Stimulated activated CD8-positive, alpha-beta memory T cell treated with anti-CD3 and anti-CD28 coated beads, Interleukin-2, amount 100 ng/mL, for 1 hour (primary cell): ENCODE measurements at places on chromosomes 4 and X.

- no peak for DNase-seq
Measured at GRCh38 chr4:166662266-166662843, 571.9 kb downstream of the SPOCK3 start.

- no peak for DNase-seq
Measured at GRCh38 chr4:4425696-4426095, 38.8 kb downstream of the NSG1 start.

GRCh38 chr4:103099691-103100392 lies at the start of gene BDH2:
TSS of gene BDH2 (minus strand) at chr4:103099834. CDS start at chr4:103096254, 3,580 bp downstream.
- no peak for DNase-seq

- no peak for DNase-seq
Measured at GRCh38 chr4:34771632-34772031, 1472.7 kb downstream of the ARAP2 start.

DNA sequence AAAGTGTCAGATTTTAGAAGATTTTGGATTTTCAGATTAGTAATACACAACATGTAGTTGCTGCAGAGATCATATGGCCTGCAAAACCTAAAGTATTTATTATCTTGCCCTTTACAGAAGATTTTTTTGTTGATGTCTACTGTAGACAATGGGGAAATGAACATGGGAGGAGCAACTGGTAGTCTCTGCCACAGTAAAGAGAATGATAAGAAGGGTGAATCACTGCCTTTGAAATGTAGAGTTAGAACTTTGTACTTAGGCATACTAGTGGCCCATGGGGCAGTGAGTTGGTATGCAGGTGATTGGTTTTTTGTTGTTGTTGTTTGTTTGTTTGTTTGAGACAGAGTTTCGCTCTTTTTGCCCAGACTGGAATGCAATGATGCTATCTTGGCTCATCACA lies 50.1 kb downstream of the GAB1 start:
- DNase-seq: no peak

- no peak for DNase-seq
Measured at GRCh38 chr4:25182937-25183336, 22.7 kb upstream of the SEPSECS start.

DNA sequence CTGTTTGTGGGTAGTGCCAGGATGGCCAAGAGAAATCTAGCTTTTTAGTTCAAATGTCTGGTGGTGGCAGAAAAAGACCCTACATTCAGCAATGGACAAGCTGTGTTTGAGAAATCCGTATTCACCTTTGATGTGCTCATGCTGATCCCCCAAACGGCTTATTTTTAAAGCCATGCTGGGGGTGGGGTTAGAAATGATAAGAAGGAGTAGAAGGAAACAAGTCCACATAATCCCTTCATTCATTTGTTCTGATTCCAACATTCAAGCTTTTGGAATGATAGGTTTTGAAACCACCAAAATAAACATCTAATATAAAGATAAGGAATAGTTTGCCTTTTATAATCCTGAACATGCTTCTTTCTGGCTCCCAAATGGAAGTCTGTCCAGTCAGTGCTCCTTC lies 92.0 kb upstream of the DKK2 start:
- DNase-seq: no peak

DNA sequence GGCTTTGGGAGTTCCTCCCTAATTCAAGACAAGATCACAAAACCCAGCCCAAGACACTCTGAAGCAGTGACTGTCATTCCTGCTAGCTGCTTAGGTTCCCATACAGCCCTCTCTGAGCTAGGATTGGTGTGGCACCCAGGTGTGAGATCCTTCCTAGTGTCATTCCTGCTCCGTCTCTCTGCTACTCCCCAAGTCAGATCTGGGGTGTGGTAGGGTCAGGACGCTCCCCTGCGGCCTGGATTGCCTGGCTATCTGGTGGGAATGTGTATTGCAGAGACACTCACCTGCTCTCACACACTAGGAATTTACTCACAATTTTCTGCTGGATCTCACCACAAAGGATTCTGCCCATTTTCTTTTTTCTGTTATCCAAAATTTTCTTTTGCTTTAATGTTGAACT lies 560.8 kb upstream of the ATOH1 start:
- no peak for DNase-seq

GRCh38 chr4:87541956-87542709 lies 13.0 kb upstream of the SPARCL1 start:
- DNase-seq: no peak

GRCh38 chr4:183256756-183257385 lies 63.2 kb downstream of the CLDN22 start:
- DNase-seq: no peak

- no peak for DNase-seq
Measured at GRCh38 chrX:71949844-71950445, 39.3 kb downstream of the NHSL2 start.

DNA sequence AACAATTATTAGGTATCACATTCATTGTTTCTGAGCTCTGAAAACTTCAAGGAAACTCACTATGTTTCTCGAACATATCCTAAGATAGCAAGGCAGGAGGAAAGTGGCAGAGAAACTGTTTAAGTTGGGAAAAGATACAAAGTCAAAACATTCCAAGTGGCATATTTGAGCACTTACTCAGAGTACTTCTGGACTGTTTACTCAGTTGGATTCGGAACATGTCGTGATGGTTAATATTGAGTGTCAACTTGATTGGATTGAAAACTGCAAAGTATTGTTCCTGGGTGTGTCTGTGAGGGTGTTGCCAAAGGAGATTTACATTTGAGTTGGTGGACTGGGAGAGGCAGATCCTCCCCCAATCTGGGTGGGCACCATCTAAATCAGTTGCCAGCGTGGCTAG lies 298.3 kb downstream of the IL1RAPL2 start:
- DNase-seq: no peak

DNA sequence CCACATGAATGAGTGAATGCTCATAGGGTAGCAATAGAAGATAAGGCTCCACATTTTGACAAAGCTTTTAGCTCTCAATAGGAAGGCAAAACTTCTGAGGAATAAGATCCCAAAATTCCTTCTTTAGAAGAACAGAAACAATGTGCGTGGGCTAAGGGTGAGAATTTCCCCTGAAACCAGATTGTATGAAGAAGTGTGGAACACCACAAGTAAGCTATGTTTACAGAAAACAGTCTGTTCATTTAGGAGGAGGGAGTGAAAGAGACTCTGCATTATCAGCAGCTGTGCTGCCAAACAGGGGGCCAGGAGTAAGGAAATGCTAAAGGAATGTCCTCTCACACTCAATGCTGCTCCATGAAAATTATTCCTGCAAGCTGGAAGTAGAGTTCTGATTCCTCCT lies 851.6 kb downstream of the CENPC start:
- no peak for DNase-seq

- no peak for DNase-seq
Measured at GRCh38 chrX:118347131-118347530, 1.2 kb downstream of the WDR44 start.

- no peak for DNase-seq
Measured at GRCh38 chr4:110610940-110611831, 11.7 kb downstream of the PITX2 start.

- DNase-seq: no peak
Measured at GRCh38 chrX:136689436-136689835, 41.5 kb downstream of the CD40LG start.

- DNase-seq: no peak
Measured at GRCh38 chrX:133415276-133416105, at the start of gene GPC4. TSS of gene GPC4 (minus strand) at chrX:133415489. CDS start at chrX:133414965, 524 bp downstream.
